CD8-positive, alpha-beta T cell (primary cell): ENCODE measurements at places on chromosomes 13 and 19.

DNA sequence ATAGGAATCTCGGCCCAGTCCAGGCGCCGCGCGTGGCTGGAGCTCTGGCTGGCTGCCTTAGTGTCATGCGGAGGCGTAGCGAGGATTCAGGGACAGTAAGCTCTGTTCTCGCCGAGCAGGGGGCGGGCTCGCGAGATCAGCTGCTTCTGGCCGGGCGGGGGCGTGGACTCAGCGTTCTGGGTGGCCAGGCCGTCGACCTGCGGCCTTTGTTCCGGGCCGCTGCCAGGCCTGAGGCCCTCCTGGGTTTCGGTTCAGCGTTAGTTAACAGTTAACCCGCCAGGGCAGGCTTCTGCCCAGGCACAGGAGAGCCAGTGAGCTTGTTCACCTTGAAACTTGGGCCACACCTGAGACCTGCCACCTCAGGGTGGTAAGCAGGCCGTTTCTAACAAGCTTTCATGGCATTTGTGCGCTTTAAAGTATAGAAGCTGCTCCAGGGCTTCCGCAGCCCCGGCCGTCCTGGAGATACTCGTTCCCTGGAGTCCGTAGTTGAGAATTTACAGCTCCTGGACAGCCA, 332.2 kb upstream of the SGCG start:
- DNase-seq = no peak

DNA sequence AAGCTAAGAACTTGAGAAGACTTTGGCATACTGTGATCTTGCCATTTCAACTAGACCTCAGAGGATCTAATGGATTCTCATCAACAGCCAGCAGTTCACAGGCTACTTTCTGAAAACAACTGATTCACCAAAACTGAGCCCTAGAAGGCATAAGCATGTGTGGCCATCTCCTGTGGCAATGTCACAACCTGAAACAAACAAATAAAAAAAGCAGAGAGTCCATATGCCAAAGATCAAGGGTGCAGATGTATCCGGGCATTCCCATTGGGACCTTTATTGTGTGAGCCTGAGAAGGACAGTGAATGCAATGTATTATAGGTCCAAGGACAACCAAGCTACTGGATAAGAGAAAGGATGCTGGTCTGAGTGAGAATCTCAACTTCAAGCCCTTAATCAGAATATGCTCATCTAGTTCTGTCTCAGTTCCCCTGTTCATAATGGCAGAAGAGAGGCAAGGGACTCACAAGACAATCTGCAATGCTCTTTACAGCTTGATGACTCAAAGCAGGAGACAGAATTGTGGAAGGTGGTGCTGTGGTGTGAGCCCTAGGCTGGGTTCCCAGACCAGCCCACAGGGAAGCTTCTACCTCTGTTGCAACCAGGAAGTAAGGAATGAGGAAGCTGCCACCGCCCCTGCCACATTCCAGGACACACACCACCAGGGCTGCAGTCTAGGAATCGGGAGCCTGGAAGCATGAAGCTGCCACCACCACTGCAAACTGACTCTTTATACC, 133.7 kb downstream of the RAP2A start:
- DNase-seq = no peak

GRCh38 chr19:39253374-39254149, 4.9 kb upstream of the IFNL4 start:
- no peak for DNase-seq

DNA sequence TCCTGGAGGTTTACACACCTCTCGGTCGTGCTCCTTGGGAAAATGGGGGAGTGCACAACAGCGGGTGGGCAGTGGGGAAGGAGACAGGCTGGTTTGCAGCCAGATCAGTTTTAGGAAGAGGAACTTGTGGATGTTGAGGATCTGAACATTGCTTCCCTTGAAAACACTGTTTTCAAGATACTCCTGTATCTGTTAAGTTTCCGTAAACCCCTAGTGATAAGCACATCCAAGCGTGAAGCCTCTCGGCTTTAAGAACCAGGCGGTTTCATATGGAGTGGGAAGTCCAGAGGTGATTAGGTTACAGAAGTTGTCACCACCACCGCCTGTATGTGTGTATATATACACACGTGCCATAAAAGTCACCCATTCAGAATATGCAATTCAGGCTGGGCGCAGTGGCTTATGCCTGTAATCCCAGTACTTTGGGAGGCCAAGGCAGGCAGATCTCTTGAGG, 47.4 kb downstream of the SIPA1L3 start:
- DNase-seq = no peak

DNA sequence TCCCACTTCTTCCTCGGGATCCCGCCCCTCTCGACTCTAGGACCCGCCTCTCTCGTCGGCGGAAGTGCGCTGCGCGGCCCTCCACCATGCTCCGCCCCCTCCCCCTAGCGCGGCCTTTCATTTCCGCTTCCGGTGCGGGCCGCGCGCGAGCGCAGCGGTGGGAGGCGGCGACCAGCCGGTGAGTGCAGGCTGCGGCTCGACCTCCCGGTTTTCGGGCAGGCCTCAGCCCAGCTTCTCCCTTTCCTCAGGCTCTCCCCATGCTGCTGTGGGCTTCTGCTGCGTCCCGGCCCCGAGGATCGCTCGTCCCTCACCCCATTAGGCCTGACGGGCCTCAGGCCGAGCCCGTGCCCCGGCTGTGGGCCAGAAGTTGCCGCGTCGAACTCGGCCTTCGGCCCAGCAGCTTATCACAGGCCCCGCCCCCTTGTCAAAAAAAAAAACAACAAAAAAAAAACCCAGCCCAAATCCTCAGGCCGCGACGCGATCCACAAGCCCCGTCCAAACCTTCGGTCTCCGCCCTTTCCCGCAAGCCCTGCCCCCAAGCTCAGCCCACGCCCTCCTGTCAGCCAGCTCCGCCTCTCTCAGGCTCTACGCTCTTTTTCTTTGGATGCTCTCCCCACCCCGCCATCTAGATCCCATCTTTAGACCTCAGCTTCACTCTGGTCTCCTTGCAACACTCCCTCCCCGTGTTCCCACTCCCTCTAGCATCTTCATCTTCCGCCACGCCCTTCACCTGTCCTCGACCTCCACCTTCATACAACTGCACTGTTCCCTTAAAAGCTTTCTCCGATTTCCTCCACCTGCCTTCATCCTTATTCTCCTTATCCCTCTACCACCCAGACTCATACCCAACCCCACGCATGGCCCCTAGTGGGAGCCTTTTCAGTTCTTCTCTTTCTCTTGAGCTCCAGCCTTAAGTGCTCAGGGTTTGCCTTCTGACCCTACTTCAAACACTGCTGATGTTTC, at the start of gene CLASRP:
TSS of gene CLASRP (plus strand) at position 115 of the 963 bp plus-strand sequence. CDS start 1,168 bp downstream, outside the sequence.
- peak; percentile 84 for DNase-seq

GRCh38 chr13:44730851-44731250, 154.7 kb upstream of the TSC22D1 start:
- DNase-seq = no peak

- DNase-seq = no peak
Measured at GRCh38 chr13:76038920-76039716, 403.0 kb downstream of the LMO7 start.

- DNase-seq = no peak
Measured at GRCh38 chr13:71396149-71396548, 470.9 kb downstream of the DACH1 start.

DNA sequence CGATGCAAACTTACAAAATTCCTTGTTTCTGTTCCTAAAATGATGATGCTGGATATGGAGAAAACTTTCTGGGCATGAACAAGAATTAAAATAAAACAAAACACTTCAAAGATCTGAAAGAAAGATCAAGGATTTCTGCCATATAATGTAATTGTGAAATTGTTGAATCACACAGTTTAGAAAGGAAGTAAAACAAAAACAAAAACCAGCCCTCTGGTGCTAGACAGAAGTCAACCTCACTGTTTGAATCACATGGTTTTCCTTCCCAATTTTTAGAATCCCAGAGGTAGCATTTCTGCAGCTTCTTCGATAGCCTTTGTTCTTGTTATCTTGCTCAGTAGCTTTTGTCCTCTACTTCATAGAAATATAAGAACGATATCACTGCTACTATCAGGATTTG, 118.2 kb upstream of the ARGLU1 start:
- no peak for DNase-seq

DNA sequence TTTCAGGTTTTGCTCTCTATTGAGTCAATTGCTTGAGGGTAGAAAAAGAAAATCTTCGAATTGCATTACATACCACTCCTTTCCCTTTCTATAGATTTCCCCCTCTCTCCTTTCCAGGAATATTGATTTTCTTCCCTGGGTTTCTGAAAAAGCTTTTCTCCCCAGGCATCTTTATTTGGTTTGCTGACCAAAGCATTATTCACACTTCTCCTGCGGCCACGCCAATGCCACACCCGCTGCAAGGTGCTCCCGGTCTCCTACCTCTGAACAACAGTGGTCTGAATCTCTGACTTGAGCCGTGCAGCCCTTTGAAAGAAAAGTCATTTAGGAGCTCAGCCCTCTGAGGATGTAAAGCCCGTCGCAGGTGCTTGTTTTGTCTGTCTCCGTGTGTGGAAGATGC, 350.9 kb upstream of the TMTC4 start:
- DNase-seq = no peak

DNA sequence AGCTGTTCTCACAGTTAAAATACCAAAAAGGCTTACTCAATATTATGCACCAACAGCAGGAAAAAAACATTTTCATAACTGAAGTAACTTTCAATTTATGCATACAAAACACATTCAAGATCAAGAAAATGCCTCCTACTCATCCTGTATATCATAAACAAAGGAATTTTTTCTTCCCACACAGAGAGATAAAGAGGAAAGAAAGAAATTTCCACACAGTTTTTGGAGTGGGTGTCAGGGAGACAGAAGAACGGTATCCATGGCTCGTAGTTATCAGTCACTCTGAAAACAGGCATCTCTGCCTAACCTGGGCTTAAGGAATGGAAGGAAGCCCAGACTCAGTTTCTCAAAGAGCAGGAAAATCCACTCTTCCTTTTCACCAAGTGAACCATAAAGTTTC, 92.4 kb upstream of the SIAH3 start:
- DNase-seq = no peak

GRCh38 chr13:30255696-30256095, 51.7 kb downstream of the KATNAL1 start:
- no peak for DNase-seq

DNA sequence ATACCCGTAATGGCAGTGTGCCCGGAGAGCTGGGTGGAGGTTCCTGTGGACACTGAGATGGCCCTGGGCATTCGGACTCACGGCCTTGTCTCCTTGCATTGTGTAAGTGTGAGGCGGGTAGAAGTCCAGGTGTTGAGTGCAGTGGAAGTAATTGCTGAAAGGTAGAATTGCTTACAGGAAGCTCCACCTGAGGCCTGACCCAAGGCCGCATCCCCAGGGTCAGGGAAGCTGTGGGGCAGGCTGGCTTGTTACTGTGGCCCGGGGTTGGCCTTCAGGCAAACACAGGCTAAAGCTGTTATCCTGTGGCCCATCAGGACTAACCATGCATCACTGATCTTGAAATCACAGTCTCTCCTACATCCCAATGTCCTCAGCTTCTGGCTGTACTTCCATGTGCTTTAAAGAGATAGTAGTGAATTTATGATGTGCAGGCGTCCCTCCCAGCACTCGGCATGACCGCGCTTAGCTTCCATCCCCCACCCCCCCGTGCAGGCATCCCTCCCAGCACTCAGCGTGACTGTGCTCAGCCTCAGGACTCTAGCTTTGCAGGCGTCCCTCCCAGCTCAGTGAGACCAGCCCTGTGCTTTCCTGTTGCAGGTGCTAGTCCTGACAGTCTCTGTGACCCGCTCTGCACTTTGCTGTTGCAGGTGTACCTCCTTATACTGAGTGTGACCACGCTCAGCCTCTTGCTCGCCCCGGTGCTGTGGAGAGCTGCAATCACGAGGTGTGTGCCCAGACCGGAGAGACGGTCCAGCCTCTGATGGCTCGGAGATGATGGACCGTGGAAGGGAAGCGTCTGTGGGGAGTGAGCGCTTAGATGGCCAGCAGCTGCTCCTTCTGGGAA, 35.6 kb upstream of the TFDP1 start:
- DNase-seq = no peak

DNA sequence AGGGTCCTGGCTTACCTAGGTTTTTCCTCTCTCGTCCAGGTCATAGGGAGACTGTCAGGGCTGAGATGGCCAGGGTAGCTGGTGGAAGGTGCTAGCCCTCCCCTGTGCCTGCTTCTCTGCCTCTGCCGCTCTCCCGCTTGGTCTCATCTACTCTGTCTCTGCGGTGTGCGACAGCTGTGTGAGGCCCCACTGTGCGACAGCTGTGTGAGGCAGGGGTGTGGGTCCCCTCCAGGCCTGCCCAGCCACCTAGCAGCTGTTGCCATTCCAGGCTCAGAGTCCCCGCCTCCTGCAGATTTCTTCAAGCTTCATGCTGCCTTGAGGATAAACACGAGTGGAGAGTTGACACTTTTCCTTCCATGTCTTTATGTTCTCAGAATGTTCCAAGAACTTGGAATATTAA, 53.0 kb downstream of the ARHGEF7 start:
- no peak for DNase-seq

- DNase-seq = no peak
Measured at GRCh38 chr13:48443442-48444208, 30.7 kb upstream of the LPAR6 start.

DNA sequence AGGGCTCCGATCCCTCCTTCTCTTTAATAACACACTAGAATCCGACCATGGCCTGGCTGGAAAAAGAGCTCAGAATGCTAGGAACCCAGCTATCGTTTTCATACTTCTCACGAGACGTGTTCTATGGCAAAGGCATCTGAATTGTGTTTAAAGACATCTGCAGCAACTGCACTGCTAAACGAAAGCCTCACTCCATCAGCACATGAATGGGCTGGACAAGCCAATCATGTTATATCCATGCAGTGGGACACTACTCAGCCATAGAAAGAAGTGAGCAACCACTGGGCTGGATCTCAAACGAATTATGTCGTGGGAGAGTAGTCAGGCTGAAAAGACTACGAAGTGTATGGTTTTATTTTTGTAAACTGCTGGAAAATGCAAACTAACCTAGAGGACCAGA, 136.1 kb downstream of the COL4A1 start:
- DNase-seq = no peak

- no peak for DNase-seq
Measured at GRCh38 chr13:45109102-45109720, 11.1 kb upstream of the GTF2F2 start.

DNA sequence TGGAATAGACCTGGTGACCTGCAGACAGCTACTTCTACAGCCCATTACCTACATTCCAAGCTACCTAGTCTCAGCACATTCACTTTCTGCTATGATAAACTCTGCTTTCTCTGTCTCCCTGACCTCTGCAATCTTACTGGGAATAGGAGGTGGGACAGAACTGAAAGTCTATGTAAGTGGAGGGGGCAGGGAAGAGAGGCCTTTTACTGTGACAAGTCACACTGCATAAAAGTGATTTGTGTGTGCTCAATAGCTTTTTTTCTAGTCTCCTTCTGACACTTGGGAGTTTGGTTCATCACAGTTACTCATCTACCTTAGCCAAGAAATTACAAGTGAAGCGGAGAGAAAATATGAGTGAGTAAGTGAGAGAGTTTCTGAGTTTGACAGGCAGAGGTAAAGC, 322.4 kb downstream of the OLFM4 start:
- no peak for DNase-seq
